ENCODE measurements at places on chromosomes 6 and 20. TPM values are rescaled to one million over a fixed set of nuclear protein-coding genes. Genes with fewer than 3 reads are reported as not detected.
A peak's percentile ranks its signal among the peaks of the same experiment; 100 is the strongest.

HS3ST5 gene
- total RNA-seq: 0.09 TPM

PTCRA gene
- total RNA-seq: not detected

ZNF831 gene
- total RNA-seq: 0.98 TPM

DNA sequence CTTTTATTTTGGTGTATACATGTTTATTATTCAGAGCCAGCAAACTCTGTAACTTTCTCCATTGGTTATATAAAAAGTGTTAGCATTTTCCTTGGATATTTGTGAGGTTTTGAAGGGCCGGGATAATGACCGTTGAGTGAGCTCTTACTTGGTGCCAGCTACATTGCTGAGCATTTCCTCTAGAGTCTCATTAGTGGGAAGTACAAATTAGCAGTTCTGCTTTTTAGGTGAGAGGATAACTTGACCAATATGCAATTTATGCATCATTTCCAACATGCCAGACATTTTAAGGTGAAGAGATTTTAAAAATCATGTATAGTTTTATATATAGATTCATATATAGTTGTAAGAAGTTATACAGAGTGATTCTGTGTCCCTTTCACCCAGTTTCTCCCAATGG lies 84.3 kb downstream of the CARMIL1 start:
- DNase-seq: no peak

- no peak for DNase-seq
These were observed 41.4 kb upstream of the SH3BGRL2 start for GRCh38 chr6:79589701-79590100.

- peak; percentile 75 for DNase-seq
These were observed 17.7 kb downstream of the SNX9 start for GRCh38 chr6:157840776-157841175.

GRCh38 chr6:79719248-79719960 lies 88.3 kb downstream of the SH3BGRL2 start:
- DNase-seq: peak; percentile 65

GRCh38 chr6:170529839-170530469 lies 23.2 kb downstream of the PSMB1 start:
- DNase-seq: peak; percentile 79

GRCh38 chr6:103367212-103367611 lies 1492.5 kb downstream of the HACE1 start:
- no peak for DNase-seq

DNA sequence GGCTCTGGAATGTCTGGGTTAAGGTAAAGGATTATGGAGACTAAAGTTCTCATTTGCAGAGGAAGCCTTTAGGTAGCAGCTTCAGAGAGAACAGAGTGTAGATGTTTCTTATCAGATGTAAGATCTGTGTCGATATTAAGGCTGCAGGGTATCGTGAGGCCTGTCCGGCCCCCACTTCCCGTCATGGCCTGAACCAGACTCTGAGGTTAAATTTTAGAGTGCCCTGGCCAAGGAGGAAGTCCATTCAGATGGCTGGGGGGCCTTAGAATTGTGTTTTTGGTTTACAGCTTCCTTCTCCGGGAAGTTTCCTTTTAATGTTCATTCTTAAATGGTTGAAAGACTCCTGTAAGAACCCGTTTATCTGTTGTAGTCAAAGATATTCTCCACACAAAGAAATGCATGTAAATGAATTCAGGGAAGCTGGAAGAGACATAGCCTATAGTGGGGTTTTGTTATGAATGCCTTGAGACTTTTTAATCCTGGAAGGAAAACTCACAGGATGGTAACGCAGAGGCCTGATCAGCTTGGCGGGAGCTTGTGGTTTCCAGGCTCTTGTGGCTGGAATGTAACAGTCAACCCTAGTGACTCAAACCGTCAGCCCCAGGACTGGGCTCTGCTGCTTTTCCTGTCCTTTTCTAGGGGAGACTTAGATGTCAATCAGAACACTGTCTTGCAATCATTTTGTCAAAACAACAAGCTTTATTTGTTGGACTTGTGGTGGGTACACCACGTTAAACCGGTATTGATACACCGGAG lies 34.7 kb downstream of the KIF25 start:
- peak; percentile 67 for DNase-seq

DNA sequence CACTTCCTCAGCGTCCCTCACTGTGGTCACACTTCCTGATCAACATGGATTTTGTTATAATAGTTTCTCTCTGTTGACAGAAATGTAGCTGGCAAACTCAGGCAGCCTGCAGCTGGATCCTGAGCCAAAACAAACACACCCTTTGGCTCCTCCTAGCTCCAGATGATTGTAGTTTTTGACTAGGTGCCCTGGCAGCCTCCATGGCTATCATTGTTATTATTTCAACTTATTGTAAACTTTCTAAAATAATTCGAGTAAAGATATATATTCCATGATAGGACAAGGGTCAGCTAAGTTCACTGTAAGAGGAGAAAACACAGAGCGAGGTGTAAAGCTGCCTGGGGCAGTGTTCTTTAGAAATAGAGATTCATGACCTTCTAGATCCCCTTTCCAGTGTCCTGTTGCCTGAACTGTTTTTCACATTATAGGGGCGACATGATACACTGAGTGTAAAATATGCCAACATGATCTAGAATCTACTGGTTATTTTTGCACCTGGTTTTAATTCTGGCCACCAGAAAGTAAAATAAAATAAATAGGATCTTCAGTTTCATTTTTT lies 98.2 kb upstream of the HDGFL1 start:
- DNase-seq: peak; percentile 81

DNA sequence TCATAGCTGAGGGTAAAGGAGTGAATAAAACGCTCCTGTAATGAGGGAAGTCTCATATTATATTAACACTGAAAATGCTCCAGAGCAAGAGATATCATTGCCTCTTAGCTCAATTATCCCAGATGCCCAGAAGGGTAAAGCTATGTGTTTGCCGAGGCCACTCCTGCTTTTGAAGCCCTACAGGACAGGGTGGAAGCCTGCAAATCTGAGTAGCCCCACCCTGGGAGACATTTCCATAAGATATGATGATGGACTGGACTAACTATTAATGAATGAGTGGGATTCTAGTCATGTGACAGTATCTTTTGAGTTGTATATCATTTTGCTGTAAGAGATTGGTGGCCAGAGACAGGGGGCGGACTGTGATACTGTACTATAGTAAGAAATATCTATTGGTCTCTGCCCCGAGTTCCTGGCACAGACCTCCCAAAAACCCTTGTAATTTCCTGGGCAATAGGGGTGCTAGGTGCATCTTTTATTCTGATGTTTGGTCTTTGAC lies 10.5 kb upstream of the SLC22A2 start:
- DNase-seq: no peak

DNA sequence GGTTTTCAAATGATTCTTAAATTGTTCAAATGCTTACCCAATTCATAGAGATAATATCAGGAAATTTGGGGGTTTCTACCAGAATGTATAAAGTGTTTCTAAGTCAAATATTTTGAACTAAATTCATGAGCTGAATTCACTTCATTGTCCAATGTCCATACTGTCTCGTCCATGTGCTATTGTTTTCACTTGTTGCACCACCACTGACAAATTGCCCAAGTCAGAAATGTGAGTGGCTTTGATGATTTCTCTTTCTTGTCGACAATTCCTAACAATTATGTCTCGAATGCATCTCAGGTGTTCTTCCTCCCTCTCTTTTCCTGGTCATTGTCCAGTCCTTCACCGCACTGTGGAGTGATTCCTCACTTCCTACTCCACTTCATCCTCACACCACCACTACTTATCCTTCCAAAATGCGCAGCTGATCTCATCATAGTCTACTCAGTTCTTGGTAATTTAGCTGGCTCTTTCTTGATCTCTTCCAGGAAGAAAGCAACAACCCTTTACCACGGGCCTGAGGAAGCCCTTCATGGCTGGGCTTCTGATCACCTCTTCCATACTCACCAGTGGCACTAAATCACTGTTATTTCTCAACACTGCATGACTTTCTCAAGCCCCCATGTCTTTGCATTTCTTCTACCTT lies 161.1 kb downstream of the FOXA2 start:
- no peak for DNase-seq

- DNase-seq: peak; percentile 19
These were observed 1.8 kb downstream of the EPHA7 start for GRCh38 chr6:93417421-93418013.

GRCh38 chr6:159098636-159099106 lies 53.9 kb upstream of the TAGAP start:
- no peak for DNase-seq

- no peak for DNase-seq
These were observed 100.1 kb downstream of the SLC23A2 start for GRCh38 chr20:4901031-4901818.

Measured in fibroblast of the aortic adventitia (primary cell).